ENCODE measurements at places on chromosomes 4 and X.

DNA sequence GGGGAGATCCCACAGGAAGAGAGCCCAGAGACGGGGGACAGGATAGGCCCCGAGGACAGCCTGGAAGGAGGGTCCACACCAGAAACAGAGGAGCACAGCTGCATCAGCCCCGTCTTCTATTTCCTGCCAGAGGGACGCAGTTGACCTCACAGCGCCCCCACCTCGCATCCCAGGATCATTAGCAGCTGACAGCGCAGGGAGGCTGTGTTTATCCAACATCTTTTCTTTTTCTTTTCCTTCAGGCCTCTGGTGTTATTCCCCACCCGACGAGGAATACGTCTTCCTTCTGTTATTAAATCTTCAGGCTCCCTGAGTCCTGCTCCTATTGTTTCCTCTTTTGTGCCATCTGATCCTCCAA is 75.4 kb downstream of the DCHS2 start:
- peak; percentile 9 for DNase-seq

DNA sequence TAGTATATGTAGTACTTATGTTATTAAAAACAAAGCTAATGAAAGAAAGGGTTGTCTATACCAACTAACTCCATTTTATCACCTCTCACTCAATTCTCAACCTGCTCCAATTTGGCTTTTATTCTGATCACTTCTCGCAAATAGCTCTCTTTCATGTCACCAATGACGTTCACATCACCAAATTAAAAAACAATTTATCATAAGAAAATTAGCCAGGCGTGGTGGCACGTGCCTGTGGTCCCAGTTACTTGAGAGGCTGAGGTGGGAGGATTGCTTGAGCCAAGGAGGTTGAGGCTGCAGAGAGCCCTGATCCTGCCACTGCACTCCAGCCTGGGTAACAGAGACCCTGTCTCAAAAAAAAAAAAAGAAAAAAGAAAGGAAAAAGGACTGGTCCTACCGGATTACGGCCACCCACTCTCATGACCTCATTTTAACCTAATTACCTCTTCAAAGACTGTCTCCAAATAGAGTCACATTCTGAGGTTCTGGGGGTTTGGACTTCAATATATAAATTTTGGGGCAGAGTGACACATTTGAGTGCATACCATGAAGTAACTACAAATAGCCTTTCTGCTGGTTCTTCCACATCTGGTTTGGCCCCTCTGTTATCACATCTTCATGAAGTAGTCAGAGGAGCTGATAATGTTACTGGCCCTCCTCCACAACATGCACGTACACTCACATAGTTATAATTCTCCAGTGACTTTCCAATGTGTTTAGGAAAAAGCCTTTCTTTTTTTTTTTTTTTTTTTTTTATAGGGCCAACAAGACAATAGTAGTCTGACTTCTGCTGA is 15.8 kb upstream of the RBMX start:
- DNase-seq: no peak

DNA sequence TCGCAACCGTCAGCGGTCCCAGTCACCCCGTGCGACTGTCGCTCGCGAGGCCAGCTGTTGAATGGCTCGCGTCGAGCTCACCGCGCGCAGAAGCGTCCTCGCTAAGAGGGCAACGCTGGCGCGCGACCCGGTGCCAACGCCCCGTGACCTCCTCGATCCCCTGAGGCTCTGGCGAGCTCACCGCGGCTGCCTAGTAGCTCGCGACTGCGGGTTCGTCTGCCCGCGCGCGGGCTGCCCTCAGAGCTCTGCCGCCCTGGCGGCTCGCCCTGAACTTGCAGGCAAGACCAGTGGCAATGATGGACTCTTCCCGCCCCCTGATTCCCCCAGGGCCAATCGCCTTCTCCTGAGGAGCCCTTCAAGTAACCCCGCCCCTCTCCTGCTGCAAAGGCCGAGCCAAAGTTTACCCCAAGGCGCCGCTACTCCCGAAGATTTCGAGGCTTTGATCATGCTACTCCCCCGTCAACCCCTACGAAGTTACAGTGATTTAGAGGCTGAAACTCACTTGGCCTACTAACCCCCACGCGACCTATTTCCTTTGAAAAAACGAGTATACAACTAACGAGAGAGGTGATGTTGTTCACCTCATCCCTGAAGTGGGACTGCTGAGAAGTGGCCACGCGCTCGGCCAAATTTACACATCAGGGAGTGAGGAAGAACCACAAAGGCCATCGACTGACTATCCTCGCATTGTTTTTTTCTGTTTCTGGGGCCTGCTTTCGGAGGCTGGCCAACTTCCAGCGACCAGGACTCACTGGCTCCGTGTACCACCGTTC is 37.5 kb downstream of the PGRMC1 start:
- peak; percentile 12 for DNase-seq

DNA sequence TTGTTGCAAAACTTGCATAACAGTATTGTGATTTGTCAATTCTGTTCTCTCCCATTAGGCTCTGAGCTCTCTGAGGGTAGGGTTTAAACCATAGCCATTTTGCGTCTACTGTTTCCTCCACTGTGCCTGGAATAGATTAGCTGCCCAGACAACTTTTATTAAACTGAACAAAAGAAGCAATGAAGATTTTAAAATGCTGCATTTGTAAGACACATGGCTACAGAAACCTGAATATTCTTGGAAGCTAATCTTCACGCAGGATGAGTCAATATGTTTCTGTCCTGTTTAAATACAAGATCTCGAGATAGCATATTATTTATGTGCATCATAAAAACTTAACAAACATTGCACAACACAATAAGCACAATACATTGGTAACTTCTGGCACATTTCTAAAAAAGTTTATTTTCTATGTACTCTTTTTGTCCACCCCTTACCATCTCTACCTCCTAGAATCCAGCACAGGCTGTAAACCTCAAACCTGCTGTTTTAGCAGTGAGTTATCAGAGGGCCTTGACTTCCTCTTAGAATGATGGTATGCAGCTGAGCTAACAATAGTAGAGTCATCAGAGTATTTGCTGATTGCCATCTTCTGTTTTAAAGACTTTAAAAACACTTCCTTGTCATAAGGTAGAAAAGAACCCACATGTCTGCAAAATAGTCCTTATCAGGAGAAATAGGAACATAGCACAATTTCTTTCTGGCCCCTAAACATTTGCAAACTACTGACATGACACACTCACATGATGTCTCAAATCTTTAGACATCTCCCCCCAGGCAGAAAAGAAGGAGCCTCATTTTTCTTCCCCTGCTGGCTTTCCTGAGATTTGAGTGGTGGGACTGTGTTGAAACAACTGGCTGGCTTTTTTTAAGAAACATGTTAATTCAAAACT is 10.6 kb upstream of the CCNG2 start:
- no peak for DNase-seq
